ENCODE measurements at places on chromosomes 11 and 22.

DNA sequence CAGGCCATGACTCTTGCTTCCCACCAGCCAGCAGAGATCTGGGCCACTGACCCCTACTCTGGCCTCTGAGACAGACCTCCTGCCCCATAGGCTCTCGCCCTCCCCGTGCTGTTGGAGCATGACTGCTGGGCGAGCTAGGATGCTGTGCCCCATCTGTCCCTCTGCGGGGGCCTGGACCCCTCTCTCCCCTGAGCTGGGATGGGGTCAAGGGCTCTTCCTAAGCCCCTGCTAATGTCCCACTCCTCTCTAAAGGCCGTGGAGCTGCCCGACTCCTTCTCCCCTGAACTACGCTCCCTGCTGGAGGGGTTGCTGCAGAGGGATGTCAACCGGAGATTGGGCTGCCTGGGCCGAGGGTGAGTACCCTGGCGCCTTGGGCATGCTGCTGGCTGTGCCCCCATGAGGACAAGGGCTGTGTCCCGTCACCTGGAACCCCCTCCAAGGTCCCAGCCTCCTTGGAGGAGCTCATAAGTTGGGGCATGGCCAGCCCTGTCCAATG lies 6.2 kb upstream of the ANKRD13D start:
- DNase-seq = no peak

GRCh38 chr11:61627850-61628661 lies 47.2 kb upstream of the SYT7 start:
- no peak for DNase-seq

GRCh38 chr11:26622181-26622580 lies 50.1 kb upstream of the MUC15 start:
- no peak for DNase-seq

- no peak for DNase-seq
These were observed 9.6 kb downstream of the SEC14L2 start for GRCh38 chr22:30406400-30406799.

DNA sequence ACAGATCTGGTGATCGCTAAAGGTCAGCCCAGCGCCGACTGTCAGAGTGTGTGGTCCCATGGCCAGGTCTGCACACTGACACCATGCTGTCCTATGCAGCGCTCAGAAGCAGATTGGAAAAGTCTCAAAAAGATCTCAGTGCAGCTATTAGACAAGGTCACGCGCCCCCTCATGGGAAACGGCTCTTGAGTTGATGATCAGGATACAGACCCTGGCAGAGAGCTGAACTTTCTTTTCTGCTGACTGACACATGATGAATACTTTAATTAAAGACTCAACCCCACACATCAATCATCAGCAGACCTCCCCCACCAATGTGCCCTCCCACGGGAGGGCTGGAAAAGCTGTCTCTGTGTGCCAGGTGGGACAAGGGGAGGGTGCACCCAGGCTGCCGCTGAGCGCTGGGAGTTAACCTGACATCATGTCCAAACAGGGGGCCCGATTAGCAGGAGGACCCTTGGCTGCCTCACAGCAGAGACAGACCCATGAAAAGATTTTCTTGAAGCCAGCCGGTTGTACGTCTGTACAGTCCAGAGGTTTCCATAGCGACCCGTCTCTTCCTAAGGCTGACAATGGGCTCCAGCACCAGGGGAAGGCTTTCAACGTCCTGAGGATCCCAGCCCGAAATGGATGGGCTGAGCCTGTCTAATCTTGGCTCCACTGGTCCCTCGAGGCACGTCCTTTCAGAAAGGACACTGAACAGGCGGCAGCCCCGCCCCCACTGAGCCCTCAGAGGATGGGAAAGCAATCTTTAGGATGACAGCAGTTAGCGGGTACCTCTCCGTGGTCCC lies 26.9 kb downstream of the RASD2 start:
- DNase-seq = no peak

DNA sequence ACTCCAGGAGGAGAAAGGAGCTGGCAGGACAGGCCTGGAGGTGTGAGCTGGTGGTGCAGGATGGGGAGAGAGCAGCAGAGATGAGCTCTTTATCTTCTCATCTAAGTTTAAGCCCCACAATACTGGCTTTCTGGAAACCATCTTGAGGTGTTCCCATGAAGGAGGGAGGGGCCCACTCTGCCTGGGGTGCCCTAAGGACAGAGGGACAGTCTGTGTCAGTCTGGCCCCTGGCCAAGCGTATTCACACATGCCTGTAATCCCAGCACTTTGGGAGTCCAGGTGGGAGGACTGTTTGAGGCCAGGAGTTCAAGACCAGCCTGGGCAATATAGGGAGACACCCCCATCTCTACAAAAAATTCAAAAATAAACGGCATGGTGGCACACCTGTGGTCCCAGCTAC lies 8.9 kb downstream of the SERHL2 start:
- DNase-seq = no peak
